ENCODE measurements at places on chromosomes 6 and 20.

GRCh38 chr6:14713966-14714631 is 531.8 kb upstream of the JARID2 start:
- DNase-seq: peak; percentile 6

DNA sequence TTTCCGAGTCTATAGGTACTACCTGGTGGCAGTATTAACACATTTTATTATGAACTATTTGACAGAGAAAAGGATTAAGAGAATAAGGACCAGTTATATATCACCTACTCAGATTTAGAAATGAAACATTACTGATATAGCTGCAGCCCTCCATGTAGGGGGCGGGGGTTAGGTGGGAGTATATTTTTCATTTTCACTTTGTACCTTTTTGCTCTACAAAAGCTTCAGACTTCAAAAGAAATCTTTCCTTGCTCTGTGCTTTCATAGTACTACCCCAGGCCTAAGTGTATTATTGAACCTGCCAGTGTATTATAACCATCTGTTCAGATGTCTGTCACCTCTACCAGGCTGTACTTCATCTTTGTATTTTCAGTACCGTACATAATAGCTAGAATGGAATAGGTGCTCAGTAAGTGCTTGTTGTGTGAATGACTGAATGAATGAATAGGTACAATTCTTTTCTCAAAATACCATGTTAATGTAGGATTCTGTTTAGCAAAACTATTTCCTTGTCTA is 43.0 kb downstream of the CDKAL1 start:
- no peak for DNase-seq

DNA sequence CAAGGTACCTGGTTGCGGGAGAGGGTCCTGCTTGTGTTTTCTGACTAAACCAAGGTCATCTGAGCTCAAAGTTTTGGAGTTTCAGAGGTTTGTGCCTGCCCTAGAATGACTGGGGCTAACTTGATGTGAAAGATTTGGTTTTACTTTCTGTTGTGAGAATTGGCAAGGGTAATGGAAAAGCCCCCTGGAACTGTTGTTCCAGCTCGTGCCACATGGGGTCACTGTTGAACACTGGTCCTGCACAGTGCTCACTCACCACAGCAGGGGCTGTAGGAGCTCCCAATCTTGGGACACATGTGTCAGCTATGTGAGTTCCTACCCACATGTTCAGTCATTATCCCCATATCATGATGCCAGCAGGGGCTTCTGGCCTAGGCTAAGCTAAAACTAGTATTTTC is 6.5 kb downstream of the TGM6 start:
- peak; percentile 38 for DNase-seq

DNA sequence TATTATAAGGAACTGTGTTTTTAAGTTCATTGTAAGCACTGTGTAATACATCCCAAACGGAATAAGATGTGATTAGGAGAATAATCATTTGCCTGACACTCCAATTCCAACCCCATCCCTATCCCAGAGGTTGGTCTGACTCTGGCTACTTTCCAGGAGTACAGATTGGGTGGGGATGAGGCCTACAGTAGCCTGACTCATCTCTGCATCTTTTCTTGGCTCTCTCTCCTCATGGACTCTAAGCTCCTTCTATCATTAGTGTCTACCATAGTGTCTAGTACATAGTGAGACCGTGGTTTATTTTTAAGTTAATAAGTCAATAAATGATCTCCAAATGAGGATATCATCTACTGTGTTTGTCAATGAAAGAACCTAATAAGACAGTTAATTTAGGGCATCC is 92.2 kb upstream of the CNKSR3 start:
- no peak for DNase-seq

GRCh38 chr6:43510827-43511163 is 649 bp upstream of the LRRC73 start:
- peak; percentile 46 for DNase-seq

DNA sequence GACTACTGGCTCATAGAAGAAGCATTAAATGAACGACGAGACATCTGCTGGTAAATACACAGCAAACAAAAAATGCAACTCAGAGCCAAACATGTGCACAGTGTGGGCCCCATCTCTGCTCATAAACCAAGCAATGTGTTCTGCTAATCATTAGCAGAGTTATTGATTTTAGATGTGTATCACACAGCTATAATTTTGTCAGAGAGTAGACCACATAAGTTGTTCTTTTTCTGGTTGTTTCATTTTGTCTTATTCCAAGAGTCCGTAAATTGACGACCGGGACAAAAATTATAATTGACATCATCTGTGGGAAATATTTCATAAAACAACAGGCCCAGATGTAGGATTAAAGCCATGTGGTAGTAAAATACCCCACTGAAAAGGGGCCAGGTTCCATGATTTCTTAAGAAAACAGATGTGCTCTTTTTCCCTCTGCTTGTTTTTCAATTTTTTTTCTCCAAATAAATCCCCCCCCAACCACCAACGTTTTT is 423.6 kb downstream of the HAO1 start:
- DNase-seq: peak; percentile 14

GRCh38 chr6:40640599-40641227 is 53.5 kb upstream of the LRFN2 start:
- no peak for DNase-seq

DNA sequence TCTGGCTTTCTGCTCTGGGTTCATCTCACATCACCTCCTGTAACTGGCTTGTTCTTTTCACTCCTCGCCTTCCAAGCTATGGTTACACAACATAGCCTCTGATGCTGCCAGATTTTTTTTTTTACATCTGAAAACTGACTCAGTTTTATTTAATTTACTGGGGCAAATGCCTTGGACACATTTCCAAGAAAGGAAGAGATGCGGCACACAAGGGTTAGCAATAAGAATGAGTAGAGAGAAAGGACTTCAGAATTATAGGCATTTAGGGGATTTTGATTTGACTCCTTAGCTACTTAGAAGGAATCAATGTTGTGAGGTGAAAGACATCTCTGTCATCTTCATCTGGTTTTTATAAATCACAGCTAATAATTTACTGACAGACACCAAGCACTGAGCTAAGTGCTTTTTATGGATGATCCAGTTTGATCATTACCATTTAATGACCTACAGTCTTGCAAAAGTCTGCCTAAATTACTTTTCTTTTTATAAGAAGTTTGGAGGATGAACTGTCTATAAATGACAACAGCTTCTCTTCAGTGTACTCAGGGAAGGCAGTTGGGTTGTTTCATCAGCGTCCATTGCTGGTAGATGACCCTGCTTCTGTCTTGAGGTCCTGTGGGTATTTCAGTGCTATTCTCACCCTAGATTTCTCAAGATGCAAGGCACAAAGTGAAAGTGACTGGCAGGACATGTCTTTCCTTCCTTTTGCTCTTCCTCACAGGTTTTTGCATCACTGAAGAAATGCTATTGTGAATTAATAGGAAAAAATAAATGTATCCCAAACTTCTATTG is 31.1 kb downstream of the LAMA4 start:
- no peak for DNase-seq

DNA sequence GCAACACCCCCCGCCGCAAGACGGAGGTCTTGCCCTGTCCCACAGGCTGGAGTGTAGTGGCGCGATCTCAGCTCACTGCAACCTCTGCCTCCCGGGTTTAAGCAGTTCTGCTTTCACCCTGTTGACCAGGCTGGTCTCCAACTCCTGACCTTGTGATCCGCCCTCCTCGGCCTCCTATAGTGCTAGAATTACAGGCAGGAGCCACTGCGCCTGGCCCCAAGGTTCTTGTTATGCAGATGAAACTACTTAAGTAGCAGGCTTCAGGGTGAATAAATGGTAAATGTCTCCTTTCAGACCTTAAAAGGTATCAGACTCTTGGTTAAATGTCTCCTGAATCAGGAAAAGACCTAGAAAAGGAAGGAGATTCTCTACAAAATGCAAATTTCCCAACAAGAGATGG is 95.4 kb upstream of the TMEM181 start:
- no peak for DNase-seq

GRCh38 chr6:131213501-131213990 is 78.3 kb downstream of the AKAP7 start:
- DNase-seq: no peak

- no peak for DNase-seq
Observed at GRCh38 chr6:23245572-23245971, 676.2 kb downstream of the HDGFL1 start.

GRCh38 chr20:36050436-36051317 is 82.3 kb downstream of the CNBD2 start:
- peak; percentile 94 for DNase-seq

GRCh38 chr6:101445527-101445926 is 52.0 kb downstream of the GRIK2 start:
- no peak for DNase-seq

DNA sequence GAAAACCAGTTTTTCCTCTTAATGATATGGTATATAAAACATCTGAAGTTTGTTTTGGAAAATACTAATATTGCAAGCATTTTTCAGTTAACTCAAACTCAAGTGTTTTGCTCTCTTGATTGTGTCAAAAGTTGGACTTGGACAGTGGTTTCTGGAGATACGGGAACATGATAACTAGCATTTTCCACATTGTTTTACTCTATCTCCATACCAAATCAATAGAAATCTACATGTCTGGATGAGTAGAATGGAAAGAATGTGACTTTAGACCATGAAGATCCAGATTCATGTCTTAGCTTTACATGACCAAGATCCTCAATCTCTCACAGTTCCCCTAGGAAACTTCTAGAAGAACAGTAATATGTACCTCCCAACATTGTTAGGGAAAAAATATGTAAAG is 22.2 kb upstream of the FBXO30 start:
- DNase-seq: no peak

GRCh38 chr6:83051377-83052172 is 14.1 kb downstream of the UBE3D start:
- peak; percentile 6 for DNase-seq

DNA sequence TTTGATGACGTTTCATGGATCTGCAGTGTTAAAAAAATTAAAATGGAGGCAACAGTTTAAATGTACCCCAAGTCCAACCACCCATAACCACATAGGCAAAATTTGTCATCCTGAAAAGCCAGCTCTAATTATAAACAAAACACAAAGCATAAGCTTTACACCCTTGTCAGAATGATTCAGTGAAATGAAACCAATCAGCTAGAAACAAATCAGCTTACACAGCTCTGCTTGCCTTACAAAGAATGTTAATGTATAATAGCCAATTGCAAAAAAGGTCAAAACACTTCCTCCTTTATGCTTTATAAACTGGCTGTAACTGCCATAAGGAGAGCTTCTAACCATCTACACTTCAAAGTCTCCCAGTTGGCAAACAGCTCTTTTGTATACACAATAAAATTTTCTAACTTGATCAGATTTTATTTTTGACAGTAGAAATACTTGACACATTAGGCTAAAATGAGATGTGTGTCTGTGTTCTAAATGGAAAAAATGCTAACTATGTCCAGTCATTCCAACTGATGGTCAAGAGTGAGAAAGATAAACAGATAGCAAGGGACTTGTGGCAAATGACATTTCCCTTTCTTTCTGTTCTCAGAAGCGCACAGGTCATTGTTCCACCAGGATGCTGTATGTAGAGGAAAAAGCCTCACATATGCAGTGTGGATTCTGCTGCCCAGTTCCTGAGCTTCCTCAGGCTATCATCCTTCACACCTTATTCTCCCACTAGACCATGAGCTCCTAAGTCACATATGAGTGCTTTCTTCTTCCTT is 344.3 kb upstream of the ID4 start:
- DNase-seq: no peak

DNA sequence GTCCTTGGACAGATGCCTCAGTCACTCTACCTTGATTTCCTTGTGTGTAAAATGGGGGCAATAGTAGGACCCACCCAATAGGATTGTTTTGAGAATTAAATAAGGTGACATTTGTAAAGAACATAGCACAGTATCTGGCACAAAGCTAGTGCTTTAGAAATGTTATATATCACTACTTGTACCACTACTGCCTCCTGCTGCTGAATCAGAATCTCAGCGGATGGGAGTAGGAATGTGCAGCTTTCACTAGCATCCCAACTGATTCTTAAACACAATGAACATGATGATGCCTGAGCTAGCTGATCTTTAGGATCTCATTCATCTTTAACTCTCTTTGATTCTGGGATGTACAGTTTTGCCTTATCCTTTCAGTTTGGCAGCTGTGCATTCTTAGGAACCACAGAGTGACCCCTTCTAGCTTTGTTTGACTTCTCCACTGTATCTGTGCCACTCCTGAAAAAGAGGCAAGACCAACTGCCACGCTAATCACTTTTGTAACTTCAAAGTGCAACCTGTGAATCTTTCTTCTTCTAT is 7.2 kb downstream of the PBOV1 start:
- peak; percentile 44 for DNase-seq
